ENCODE measurements at places on chromosomes 7 and 10. TPM values are rescaled to one million over a fixed set of nuclear protein-coding genes. Genes with fewer than 3 reads are reported as not detected.

GRCh38 chr10:125193306-125193877, 33.0 kb upstream of the CTBP2 start:
- no peak for DNase-seq

DNA sequence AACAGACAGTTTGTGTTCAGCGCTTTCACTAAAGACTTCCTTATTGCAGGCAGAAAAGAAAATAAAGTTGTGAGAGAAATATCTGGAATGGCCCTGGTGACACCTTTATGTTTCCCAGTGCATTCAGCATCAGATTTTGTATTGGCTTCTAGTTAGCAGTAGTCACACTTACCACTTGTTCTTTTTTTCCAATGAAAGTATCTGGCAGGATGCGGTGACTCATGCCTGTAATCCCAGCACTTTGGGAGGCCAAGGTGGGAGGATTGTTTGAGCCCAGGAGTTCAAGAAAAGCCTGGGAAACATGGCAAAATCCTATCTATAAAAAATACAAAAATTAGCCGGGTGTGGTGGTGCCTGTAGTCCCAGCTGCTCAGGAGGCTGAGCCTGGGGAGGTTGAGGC, 649.6 kb downstream of the LRMDA start:
- DNase-seq = no peak

DNA sequence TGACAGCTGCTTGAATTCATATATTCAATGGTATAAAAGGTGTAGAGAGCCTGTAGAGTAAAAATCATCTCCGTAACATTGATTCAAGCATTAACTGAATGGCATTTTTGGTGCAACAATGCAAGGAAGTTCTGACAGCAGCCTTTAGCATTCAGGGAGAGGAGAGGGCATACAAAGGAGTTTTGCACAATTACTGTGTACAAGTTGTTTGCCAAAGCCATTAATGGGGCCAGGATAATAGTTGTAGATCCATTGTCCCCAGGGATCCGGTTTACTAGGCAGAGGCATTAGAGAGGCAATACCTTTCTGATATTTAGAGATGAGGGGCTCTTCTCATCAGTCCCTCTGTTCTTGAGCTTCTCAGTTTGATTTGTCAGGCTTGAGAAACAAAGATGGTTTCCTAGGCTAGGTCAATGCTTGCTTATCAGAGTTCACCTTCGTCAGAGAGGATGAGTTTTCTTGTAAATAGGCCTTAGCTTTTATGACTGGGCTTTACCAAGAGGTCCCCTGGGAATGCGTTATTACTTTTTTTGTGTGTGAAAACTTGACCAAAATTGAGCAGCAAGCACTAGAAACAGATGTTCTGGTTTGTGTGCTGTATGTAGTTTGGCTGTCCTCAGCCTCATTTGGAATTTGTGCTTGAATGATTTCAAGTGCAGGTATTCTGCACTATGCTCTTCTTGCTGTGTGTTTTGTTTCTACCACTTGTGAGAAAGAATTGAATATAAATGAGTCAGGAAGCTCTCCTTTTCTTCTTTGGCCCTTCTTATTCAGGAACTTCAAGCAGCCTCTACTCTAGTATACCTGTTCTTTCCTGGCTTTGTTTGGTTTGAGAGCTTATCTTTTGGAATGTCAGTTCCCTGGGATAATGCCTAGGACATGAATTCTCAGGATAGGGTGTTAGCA, 32.0 kb downstream of the SND1 start:
- DNase-seq = no peak

GRCh38 chr7:15751191-15751701, 64.8 kb upstream of the MEOX2 start:
- DNase-seq = no peak

GRCh38 chr10:123573236-123574108, 92.7 kb upstream of the GPR26 start:
- no peak for DNase-seq

The MPP7 gene
- 3.9 TPM for total RNA-seq

The ST7 gene
- total RNA-seq = 27.0 TPM
